ENCODE measurements at places on chromosomes 12 and 14. TPM values are rescaled to one million over a fixed set of nuclear protein-coding genes. Genes with fewer than 3 reads are reported as not detected.

KRT80 gene
- not detected for total RNA-seq

DNA sequence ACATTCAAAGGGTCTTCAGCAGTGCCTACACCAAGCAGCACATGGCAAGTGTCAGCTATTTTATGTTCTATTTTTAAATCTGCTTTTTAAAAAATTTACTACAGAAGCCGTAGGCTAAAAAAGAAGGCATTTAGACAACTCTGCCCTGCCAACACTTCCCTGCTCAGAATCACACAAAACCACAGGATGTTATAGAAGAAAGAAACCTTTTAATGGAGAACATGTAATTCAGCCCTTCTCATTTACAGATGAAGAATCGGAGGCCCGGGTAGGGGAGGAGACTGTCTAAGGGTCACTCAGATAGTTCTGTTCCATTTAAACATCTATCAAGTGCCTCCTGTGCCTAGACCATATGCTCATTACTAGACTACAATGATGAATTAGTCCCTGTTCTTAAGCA is 171.8 kb upstream of the NTF3 start:
- no peak for DNase-seq
- H3K36me3 ChIP-seq: no peaks in the 10 kb centered on the region
- H3K27me3 ChIP-seq: peaks cover 3% of the 10 kb centered on the region
- H3K4me3 ChIP-seq: no peak overlapping the region
- H3K27ac ChIP-seq: no peak overlapping the region

DNA sequence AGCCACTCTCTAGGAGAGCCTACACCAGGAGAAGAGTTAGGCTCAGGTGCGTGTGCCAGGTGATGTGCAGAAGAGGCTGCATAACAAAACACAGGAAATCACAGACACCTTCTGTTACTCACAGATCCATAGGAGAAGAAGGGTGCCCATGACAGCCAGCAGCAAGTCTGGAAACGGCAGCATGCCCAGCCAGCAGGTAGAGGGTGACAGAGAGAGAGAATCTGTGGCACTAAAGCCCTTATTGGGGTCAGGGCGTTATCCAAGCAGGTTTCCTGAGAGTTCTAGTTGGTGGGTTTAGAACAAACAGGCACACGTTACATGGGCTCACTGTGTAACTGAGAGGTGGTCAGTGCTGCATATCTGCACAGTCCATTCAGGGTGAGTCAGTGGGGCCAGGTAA is 14.9 kb upstream of the SLC8A3 start:
- H3K4me3 ChIP-seq: no peak overlapping the region
- DNase-seq: no peak
- H3K4me1 ChIP-seq: no peaks in the 10 kb centered on the region
- no peaks in the 10 kb centered on the region for H3K36me3 ChIP-seq

DNA sequence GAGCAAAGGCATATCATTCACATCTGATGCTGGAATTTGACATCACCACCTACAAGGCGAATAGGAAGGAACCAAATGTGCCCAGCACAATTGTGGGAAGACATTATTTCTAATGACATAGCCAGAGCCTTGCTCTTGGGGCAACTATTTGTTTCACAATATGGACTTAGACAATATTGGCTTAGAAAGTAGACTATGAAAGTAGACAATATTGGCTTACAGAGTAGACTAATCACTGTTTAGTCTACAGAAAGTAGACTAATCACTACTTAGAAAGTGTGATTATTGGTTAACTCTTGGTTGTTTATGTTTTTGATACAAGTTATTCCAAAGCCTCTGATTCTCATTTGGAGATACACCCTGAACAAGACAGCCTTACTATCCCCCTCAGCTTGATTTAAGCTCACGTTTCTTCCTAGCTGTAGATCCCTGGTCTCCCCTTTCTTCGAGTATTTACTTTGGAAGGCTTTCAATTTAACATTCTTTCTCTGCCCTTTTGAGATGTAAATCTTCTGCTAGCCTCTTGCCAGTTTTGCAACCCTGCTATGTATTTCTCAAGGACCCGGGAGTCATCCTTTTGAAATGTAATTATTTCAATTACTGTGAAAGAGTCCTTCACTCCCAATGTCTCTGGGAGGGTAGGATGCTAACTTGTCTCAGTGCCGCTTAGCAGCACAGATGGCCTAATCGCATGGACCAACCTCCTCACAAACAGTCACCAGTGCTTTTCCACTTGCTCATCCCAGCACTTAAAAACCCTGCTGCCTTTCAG is 843.2 kb downstream of the GALC start:
- H3K27me3 ChIP-seq: no peaks in the 10 kb centered on the region
- H3K27ac ChIP-seq: no peak overlapping the region
- H3K4me3 ChIP-seq: no peak overlapping the region
- peaks cover 4% of the 10 kb centered on the region for H3K4me1 ChIP-seq

NXPH4 gene
- 0.71 TPM for total RNA-seq

- peak overlapping the region; percentile 54 for H3K27ac ChIP-seq
- H3K4me1 ChIP-seq: no peaks in the 10 kb centered on the region
Measured at GRCh38 chr12:13404111-13404628, 207.6 kb downstream of the EMP1 start.

EMC9 gene
- total RNA-seq: 28.3 TPM

- no peak overlapping the region for H3K4me3 ChIP-seq
- peaks cover 24% of the 10 kb centered on the region for H3K4me1 ChIP-seq
- no peaks in the 10 kb centered on the region for H3K27me3 ChIP-seq
- peak overlapping the region; percentile 37 for H3K27ac ChIP-seq
- H3K36me3 ChIP-seq: no peaks in the 10 kb centered on the region
- no peak for DNase-seq
Measured at GRCh38 chr12:105466901-105467598, 136.6 kb downstream of the C12orf75 start.

GRCh38 chr14:72688990-72689671 is 204.8 kb downstream of the DPF3 start:
- peak overlapping the region; percentile 91 for H3K27ac ChIP-seq
- no peaks in the 10 kb centered on the region for H3K27me3 ChIP-seq
- H3K36me3 ChIP-seq: no peaks in the 10 kb centered on the region
- no peak overlapping the region for H3K4me3 ChIP-seq
- DNase-seq: no peak
- peaks cover 16% of the 10 kb centered on the region for H3K4me1 ChIP-seq

TPCN1 gene
- total RNA-seq: 18.9 TPM

CHMP4A gene
- total RNA-seq: 44.7 TPM
